ENCODE measurements at places on chromosomes 3 and 15.

DNA sequence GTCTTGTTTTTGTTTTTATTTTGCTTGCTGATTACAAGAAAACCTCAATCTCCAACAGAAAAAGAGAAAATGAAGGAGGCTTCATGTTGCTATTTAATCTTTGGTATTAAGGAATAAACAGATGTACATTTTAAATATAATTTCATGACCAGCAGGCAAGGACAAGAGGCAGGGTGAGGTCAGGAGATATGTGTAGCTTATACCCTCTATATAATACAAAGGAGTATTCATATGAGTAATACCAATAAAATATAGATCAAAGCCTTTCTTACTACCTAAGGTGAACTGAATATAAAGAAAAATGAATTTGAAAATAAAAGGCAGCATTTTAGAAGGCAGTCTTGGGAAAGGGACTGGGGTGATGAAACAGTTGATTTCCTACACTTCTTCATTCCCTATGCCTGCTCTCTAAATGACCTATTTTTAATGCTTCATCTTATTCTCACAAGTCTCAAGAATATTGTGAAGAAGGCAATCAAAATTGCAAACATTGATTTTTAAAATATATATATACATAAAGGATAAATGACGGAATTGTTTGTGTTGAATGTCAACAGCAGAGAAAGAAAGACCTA is 8.6 kb upstream of the CBLB start:
- no peak for DNase-seq

- no peak for DNase-seq
These were observed 229.2 kb downstream of the SQOR start for GRCh38 chr15:45863881-45864580.

DNA sequence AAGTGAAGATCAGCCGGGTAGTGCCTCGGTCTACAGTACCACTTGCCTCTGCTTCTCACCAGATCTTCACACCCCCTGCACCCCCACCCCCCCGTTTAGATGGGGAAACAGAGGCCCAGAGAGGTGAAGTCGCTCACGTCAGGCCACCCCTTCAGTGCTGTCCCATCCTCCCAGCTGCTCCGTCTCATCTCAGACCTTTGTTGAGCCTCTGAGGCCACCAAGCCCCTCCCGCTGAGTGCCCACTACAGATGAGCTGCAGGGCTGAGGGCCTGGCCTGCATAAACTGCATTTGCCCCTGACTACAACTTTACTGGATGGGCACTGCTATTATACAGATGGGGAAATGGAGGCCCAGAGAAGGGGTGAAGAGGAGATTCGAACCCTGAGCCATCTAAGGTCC is 35.8 kb downstream of the ADAMTS7 start:
- DNase-seq, result no peak

GRCh38 chr15:27730868-27731267 is 368.2 kb downstream of the OCA2 start:
- no peak for DNase-seq

GRCh38 chr3:65830948-65831732 is 207.6 kb downstream of the MAGI1 start:
- DNase-seq, result no peak

DNA sequence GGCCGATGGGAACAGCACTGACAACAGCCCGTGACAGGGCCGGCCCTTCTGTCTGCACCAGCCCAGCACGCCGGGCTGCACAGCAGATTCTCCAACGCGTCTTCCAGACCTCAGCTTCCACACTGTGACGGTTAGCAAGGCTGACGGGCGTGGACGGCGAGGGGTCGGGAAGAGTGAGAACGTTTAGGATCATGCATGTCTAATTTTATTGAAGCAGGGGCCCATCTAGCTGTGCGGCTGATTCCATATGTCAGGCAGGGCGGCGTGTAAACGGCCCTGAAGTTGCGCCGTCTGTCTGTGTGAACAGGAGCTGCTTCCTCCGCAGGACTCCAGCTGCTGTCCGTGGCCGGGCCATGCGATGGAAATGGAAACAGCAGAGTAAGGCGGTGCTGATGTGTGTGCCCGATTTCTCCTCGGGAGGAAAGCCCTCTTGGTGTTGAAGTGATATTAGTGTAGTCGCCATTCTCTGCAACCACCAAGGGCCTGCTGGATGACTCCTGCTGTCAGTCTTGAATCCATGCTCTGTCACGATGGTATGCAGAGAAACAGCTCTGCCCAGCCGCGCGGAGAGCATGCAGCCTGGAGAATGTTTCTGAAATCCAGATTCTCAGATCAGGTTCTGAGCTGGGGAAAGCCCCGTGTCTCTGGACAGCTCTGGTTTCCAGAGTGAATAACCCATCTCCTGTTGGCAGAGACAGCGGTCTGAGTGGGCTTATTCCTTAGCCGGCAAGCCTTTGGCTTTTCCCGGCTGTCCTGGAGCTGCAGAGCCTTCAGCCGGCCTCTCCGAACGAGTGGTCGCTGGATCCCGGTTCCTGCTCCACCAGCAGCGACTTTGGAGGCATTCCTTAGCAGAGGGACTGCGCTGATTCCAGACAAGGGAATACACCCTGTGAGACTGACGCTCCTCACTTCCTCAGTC is 158.1 kb upstream of the UBE3A start:
- no peak for DNase-seq

GRCh38 chr3:160856450-160856849 is 100.4 kb downstream of the PPM1L start:
- DNase-seq, result no peak

Measured in epithelial cell of proximal tubule (primary cell).